Airway epithelial cell (primary cell): ENCODE measurements at places on chromosomes 11 and 22. TPM values are rescaled to one million over a fixed set of nuclear protein-coding genes. Genes with fewer than 3 reads are reported as not detected.

Gene PRG2
- total RNA-seq: not detected in 2 replicates

Gene MUC2
- not detected in 2 replicates for total RNA-seq

Gene API5
- 81.1 and 94.8 TPM in 2 replicates for total RNA-seq

Gene CLCF1
- 6.1 and 8.5 TPM in 2 replicates for total RNA-seq

Gene KRTAP5-4
- total RNA-seq: not detected in 2 replicates

Gene CCDC116
- total RNA-seq: not detected in 2 replicates
